ENCODE measurements at places on chromosomes 1 and 21. TPM values are rescaled to one million over a fixed set of nuclear protein-coding genes. Genes with fewer than 3 reads are reported as not detected.

SVBP gene
- 65.9 TPM for total RNA-seq

GRCh38 chr1:225644666-225645065 is 8.3 kb downstream of the ENAH start:
- H3K27ac ChIP-seq, result no peak overlapping the region
- H3K4me1 ChIP-seq, result no peaks in the 10 kb centered on the region
- no peak overlapping the region for H3K4me3 ChIP-seq
- peaks cover 2% of the 10 kb centered on the region for H3K27me3 ChIP-seq
- no peak for DNase-seq
- no peaks in the 10 kb centered on the region for H3K36me3 ChIP-seq

DNA sequence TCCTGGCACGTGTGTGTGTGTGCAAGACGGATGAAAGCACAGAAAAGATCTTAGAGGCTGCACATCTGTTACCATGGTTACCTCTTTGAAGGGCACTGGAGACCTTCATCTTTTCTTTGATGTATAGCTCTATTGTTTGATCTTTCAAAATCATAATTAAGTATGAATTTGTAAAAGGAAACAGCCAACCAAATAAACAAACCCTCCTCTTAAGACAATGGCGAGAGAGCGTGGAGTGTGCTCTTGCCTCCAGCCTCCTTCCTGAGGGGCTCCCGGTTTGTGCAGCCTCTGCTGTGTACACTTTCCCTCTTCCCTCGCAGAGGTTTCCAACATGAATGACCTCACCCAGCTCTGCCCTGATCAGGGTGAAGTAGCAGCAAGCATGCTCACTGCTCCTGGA is 27.9 kb downstream of the CACNA1S start:
- peaks cover 3% of the 10 kb centered on the region for H3K4me1 ChIP-seq
- H3K4me3 ChIP-seq, result no peak overlapping the region
- H3K27me3 ChIP-seq, result peaks cover 14% of the 10 kb centered on the region
- DNase-seq, result no peak

GRCh38 chr1:214187121-214187900 is 93.6 kb upstream of the SMYD2 start:
- peaks cover 42% of the 10 kb centered on the region for H3K27me3 ChIP-seq
- H3K36me3 ChIP-seq, result no peaks in the 10 kb centered on the region
- DNase-seq, result no peak
- no peaks in the 10 kb centered on the region for H3K4me1 ChIP-seq
- no peak overlapping the region for H3K27ac ChIP-seq
- H3K4me3 ChIP-seq, result no peak overlapping the region

DNA sequence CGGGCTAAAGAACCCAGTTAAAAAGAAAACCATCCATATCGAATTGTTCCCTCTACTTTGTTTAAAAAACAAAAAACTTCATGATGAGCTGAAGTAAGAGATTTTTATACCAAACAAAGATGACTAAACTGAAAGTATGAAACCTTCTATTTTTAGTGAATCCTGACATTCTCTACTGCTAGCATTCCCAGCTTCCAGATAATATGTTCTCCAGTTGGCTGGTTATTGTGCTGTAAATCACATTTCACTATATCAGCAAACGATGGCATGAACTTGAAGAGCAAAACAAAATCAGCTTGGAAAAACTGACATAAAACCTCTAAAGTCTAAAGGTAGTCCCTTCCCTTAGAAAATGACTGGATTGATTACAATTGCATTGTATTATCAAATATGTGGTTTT is 68.1 kb upstream of the APP start:
- DNase-seq, result no peak
- H3K27ac ChIP-seq, result no peak overlapping the region
- H3K4me1 ChIP-seq, result no peaks in the 10 kb centered on the region
- H3K4me3 ChIP-seq, result no peak overlapping the region
- H3K27me3 ChIP-seq, result no peaks in the 10 kb centered on the region

TMIGD3 gene
- 1.8 TPM for total RNA-seq

PGLYRP3 gene
- total RNA-seq, result 0.14 TPM

OPRD1 gene
- total RNA-seq, result 0.05 TPM

DNA sequence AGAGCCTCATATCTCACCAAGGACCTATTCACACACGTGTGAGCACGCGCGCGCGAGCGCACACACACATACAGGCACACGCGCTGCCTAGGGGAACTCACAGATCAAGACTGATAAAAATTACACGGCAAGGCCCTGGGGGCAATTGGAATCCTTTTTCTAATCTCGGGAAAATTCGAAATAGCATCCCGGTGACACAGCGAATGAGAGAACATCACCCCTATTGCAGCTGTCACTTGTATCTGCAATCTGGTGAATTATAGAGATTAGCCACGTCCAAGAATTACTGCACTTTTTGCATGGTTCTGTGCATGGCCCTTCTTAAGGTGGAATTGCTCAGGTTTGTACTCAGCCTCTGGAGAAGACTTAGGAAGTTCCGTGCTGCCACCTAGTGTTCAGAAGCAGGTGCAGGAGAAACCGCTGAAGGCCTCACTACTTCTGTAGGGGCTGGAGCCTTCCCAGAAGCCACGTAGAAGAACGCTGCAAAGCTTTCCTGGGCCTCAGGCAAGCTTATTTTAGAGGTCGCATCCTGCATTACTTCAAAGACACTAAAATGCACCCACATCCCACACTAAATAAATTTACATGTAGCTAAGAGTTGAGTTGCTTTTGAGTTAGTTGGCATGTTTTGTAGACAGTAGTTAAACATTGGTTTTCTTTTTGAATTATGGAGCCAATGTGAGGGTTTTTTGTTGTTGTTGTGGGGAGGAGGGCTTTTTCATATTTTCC is 229.2 kb upstream of the CAMK1G start:
- DNase-seq, result peak; percentile 69
- H3K4me1 ChIP-seq, result no peaks in the 10 kb centered on the region
- H3K27me3 ChIP-seq, result no peaks in the 10 kb centered on the region
- H3K4me3 ChIP-seq, result no peak overlapping the region
- no peak overlapping the region for H3K27ac ChIP-seq
- no peaks in the 10 kb centered on the region for H3K36me3 ChIP-seq

DNA sequence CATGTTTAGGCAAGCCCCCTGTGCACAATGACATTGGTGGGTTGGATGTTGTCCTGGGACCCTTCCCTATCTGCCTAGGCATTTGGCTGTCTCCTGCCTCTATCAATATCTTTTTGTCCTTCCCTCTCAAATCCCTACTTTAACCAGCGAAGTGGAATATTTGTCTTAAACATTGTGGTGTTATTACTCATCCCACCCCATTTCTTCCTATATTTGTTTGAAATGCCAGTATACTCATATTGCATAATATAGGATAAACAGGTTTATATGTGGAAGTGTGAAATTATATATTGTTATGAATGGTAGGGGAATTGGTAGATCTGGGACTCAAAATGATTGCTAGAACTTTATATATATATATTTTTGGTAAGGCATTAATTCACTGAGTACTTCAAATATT is 80.0 kb downstream of the ADGRL2 start:
- no peak overlapping the region for H3K4me3 ChIP-seq
- DNase-seq, result no peak
- H3K27ac ChIP-seq, result no peak overlapping the region
- no peaks in the 10 kb centered on the region for H3K4me1 ChIP-seq

LMX1A gene
- total RNA-seq, result 0.05 TPM

GJA4 gene
- total RNA-seq, result 3.8 TPM

CYP4A22 gene
- total RNA-seq, result not detected

EXO5 gene
- 12.2 TPM for total RNA-seq

- H3K27ac ChIP-seq, result no peak overlapping the region
- DNase-seq, result no peak
- H3K4me3 ChIP-seq, result no peak overlapping the region
- peaks cover 77% of the 10 kb centered on the region for H3K36me3 ChIP-seq
Measured at GRCh38 chr1:16631248-16632043, 18.1 kb upstream of the NBPF1 start.

C4BPA gene
- total RNA-seq, result 0.09 TPM

DNA sequence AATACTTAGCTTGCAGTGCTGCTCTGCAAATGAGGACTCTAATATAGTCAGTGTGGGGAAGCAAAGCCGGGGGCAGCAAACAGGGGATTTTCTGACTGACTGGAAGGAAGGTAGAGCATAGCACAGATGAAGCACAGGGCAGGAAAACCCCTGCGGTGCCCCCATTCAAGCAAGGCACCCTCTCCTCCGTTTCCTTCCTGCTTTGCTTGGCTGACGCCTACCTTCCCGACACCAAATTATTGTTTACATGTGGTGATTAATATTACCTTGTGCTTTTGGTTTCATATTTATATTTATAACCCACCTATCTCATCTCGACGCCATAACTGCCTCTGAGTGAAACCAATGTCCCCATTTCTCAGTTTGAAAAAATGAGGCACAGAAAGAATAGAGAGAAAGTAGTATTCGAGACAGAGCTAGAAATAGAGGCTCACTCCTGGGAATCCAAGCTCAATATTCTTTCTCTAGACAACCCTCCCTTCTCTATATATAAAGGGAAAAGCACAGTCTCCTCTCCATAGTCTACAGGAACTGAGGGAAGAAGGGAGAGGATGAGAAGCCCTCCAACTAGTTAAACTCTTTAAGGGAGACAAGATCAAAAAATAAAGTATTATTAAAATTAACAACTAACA is 41.3 kb downstream of the PIK3C2B start:
- no peak overlapping the region for H3K4me3 ChIP-seq
- H3K27ac ChIP-seq, result peak overlapping the region; percentile 61
- no peaks in the 10 kb centered on the region for H3K27me3 ChIP-seq
- H3K4me1 ChIP-seq, result no peaks in the 10 kb centered on the region

- no peak overlapping the region for H3K27ac ChIP-seq
- H3K27me3 ChIP-seq, result no peaks in the 10 kb centered on the region
- H3K4me1 ChIP-seq, result no peaks in the 10 kb centered on the region
- peaks cover 3% of the 10 kb centered on the region for H3K36me3 ChIP-seq
- no peak overlapping the region for H3K4me3 ChIP-seq
- no peak for DNase-seq
Measured at GRCh38 chr1:212313616-212314015, 28.4 kb downstream of the PPP2R5A start.

PCBP3 gene
- total RNA-seq, result 12.8 TPM

GRCh38 chr1:21622466-21623315 is 46.5 kb downstream of the RAP1GAP start:
- peaks cover 50% of the 10 kb centered on the region for H3K4me1 ChIP-seq
- no peak overlapping the region for H3K27ac ChIP-seq
- no peak overlapping the region for H3K4me3 ChIP-seq

CORT gene
- 0.24 TPM for total RNA-seq

FAM43B gene
- total RNA-seq, result 0.09 TPM

TPTE gene
- not detected for total RNA-seq

FCGR3A gene
- 9.0 TPM for total RNA-seq

ZYG11B gene
- total RNA-seq, result 10.8 TPM

GRCh38 chr21:31338908-31339368 is 5.1 kb downstream of the TIAM1 start:
- no peak overlapping the region for H3K27ac ChIP-seq
- no peak for DNase-seq
- no peaks in the 10 kb centered on the region for H3K4me1 ChIP-seq
- H3K4me3 ChIP-seq, result no peak overlapping the region
- H3K27me3 ChIP-seq, result peaks cover 12% of the 10 kb centered on the region
